ENCODE measurements at places on chromosomes 4 and X.

- DNase-seq: no peak
Measured at GRCh38 chr4:53714236-53715140, 123.2 kb upstream of the LNX1 start.

DNA sequence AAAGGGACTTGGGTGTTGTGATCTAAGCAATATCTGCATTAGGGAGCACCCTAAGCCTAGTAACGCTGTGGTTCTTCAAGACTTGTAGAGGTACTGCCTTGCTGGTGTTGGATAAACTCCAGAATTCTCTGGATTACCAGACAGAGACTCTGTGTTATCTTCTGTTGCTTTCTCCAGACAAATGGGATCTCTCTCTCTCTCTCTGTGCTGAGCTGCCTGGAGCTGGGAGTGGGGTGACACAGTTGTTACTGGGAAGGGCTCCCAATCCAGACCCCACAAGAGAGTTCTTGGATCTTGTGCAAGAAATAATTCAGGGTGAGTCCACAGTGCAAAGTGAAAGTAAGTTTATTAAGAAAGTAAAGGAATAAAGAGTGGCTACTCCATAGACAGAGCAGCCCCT lies 48.8 kb downstream of the MCUB start:
- DNase-seq: no peak

DNA sequence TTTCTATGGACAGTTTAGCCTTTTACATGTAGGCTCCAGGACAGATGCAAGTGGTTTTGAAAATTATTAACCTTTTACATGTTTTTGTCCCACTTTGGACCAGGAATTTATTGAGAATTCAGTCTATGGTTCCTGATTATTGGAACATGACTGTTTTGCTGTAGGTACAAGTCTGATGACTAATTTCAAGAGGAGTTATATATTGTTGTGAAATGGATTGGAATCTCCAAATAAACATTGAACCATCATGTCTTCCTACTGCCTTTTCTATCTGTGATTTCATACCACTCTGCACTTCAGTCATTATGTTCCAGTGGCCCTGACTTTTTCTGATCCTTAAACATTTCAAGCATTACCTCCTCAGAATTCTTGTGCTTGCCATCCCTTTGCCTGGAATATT lies 35.9 kb downstream of the TBC1D19 start:
- DNase-seq: no peak

- no peak for DNase-seq
Measured at GRCh38 chr4:68905939-68906779, 45.4 kb downstream of the UGT2A3 start.

DNA sequence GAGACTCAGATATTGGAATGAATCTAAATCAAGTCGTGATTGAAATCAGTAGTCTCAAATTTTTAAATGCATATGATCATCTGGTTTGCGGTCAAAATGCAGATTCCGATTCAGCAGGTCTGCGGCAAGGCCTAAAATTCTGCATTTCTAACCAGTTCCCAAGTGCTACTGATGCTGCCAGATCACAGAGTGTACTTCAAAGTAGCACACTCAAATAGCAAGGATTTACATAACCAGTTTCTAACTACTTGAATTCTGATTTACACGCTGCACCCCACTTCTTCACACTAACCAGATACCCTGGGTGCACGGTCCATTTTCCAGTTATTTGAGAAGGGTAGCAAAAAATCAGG lies 752 bp downstream of the MBTPS2 start:
- peak; percentile 32 for DNase-seq

DNA sequence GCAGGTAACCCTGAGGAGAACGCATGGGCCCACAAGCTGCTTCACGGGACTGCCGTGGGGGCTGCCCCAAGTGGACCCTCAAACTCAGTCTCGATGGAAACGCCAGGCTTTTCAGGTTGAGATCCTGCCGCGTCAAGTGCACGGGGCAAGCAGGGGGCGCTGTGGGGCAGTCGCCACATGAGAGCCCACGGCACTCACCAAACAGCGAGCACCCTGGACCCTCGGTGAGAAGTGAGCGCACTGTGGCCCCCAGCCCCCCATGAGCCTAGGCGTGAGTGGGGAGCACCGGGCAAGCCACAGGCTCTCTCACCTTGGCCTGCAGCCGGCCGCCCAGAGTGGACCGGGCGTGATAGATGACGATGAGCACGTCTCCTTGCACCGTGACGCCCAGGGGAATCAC lies 50.9 kb upstream of the CPLX1 start:
- DNase-seq: peak; percentile 24

DNA sequence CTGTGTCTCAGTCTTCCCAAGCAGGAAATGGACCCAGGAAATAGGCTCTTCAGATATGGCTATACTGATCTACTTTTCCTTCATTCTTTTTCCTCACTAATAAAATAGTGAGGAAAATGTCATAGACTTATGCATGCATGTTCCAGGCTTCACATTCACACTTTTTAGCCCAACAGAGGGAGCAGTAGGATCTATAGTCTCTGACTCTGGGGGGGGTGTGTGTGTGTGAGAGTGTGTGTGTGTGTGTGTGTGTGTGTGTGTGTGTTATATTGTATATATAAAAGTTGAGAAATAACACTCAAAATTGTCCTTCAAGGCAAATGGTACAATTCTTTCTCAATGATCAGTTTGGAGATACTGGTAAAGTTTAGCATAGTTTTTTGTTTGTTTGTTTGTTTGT lies 297.2 kb upstream of the GALNT7 start:
- peak; percentile 2 for DNase-seq

DNA sequence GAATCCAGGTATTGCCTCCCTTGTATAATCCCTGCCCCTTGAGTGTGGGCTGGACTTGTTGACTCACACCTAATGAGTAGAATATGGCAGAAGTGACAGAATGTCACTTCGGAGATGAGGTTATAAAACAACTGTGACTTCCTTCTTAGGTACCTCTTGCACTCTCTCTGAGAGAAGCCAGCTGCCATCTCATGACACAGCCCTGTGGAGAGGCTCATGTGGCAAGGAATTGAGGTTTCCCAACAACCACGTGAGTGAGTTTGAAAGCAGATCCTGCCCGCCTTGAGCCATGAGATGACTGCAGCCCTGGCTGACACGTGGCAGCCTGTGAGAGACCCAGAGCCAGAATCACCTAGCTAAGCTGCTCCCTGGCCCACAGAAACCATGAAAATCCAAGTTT lies 13.5 kb downstream of the ASB11 start:
- DNase-seq: peak; percentile 63

- no peak for DNase-seq
Measured at GRCh38 chrX:96126182-96126581, 558.5 kb upstream of the DIAPH2 start.

- no peak for DNase-seq
Measured at GRCh38 chrX:41338436-41338835, 4.5 kb downstream of the DDX3X start.

DNA sequence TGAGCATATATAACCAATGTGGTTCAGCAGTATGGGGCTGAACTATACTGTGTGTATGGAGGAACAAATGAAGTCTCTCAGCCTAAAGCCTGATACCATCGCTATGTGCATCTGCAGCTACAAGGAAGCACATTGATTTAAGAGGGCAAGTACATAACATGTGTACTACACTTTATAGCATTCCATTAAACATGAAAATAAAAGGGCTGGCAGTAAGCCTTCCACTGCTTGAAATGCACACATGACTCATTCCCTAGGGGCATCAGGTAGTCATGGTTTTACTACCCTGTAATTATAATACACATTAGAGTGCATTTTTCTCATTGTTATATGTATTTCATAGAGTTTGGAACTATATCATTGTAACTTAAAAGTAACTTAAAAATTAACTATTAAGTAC lies 51.2 kb downstream of the SMARCA1 start:
- DNase-seq: no peak

DNA sequence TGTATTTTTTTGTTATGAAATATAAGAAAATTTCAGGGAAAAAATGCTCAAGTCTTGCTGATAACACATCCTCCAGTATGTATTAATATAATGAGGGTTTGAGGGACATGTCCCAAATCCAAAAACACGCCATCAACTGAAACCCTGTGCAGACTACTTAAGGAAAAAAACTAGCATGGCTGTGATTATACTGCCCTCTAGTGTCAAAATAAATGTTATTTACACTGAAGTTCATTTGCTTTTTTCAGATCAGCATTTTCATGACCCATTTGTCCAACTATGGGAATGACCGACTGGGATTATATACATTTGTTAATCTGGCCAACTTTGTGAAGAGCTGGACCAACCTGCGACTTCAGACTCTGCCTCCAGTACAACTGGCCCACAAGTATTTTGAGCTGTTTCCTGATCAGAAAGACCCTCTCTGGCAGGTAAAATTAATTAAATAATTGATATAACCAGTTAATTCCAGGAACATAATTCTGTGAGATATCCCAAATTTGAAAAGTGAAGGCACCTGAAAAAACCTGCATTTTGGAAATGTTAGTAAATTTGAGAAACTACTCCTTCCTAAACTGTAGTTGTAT lies 128.5 kb downstream of the PRSS12 start:
- DNase-seq: peak; percentile 81

GRCh38 chr4:83536362-83537272 lies 709 bp downstream of the GPAT3 start:
- DNase-seq: peak; percentile 10

- peak; percentile 79 for DNase-seq
Measured at GRCh38 chr4:26410385-26411293, 79.6 kb downstream of the CCKAR start.

DNA sequence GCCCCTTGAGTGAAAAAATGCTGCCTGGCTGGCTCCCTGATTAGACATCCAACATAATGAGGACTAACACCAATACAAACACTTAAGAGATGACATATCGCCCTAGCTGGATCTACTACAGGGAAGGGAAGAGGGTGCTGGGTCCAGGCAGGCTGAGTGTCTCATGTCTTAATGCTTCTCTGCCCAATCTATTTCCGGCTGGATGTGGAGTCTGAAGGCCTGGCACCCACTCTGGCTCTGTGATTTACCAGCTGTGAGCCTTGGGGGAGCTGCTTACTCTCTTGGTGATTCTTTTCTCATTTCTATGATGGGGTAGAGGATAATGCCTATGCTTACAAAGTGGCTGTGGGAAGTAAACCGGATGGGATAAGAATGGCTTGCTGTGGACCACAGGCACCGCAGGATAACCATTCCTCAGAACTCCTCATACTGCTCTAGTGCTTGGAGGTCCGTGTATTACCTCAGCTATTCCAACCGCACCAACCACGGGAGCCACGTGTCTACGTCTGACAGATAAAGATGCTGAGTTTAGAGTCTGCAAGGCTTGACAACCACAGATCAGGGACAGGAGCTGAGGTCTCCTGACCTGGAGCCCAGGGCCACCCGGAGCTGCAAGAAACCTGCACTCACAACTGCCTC lies 161.7 kb downstream of the AFAP1 start:
- DNase-seq: no peak

DNA sequence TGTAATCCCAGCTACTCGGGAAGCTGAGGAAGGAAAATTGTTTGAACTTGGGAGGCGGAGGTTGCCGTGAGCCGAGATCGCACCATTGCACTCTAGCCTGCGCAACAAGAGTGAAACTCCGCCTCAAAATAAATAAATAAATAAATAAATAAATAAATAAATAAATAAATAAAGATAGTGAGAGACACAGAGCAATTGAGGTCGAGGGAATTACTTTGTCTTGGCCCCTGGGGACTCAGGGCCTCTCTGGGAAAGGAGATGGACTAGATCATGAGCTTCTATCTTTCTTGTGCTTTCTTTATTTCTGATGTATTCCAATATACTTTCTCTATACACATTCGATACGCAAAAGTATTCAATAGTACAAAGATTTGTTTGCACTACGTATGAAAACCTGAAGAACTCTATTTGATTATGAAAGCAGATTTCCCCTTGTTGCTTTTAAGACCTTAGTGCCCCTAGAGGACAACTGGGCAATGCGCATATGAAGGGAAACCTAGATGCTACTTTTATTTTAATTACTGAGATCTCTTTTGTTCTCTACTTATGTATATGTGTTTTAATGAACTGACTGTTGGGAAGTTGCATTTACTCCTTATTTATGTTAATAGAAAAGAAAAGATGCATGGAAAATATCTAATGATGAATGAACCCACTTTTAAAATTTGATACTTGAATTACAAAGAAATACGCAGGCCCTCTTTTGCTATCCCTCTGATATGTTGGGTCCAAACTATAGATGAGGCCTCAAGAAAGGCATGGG lies 12.8 kb upstream of the ELOVL6 start:
- peak; percentile 85 for DNase-seq

DNA sequence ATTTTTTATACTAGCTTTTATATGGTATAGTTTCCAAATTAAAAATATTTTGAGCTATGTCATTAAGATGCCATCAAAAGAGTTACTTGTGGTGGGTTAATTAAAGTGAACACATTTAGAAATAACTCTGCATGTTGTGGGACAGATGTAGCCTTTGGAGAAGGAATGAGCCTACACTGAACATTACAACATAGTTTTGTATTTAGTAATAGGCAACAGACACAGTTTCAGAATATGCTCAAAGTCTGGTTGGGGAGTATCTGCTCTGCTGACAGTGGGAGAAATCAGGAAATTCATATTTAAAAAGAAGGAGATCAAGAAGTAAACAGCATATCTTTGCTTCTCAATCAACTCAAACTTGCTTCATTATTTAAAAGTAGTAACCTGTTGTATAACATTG lies 23.7 kb downstream of the EMCN start:
- DNase-seq: no peak

GRCh38 chr4:147388018-147388417 lies 92.9 kb upstream of the EDNRA start:
- no peak for DNase-seq

- peak; percentile 75 for DNase-seq
Measured at GRCh38 chr4:183408796-183409195, 35.6 kb upstream of the CDKN2AIP start.

DNA sequence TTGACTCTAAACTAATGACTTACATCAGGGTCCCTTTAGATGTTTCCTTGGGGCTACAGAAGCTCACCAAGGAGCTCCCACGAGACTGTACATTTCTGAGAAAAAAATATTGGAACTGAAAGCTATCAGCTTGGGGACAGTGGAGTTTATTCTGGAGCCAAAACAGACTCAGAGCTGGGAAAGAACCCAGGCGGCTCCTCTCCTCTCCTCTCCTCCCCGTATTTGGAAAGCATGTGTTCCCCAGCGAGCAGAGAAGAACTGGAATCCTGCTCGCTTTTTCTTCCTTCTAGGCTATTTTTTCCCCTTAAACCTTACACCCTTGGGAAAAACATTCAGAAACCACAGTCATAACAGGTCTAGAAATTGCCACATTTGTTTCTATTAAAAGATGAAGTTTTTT lies 4.3 kb upstream of the MAP7D3 start:
- DNase-seq: no peak

- no peak for DNase-seq
Measured at GRCh38 chr4:27429364-27429871, 568.8 kb downstream of the STIM2 start.

DNA sequence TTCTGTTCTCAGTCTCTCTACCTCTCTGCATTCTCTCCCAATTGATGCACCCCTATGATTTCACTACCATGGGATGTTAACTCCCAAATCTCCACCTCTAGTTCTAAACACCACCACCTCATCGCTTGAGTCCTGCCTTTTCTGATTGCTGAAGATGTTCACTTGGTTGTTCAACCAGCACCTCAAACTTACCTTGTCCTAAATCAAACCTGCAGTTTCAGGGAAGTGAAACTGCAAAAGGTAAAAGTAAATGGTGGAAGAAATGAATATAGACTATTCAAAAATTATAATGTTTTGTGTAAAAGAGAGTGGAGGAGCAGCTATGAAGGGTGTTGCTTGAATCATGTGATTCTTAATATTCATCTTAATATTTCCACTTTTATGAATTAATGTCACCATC lies 91.0 kb downstream of the PDE5A start:
- no peak for DNase-seq
